ENCODE measurements at places on chromosomes 11 and 22. TPM values are rescaled to one million over a fixed set of nuclear protein-coding genes. Genes with fewer than 3 reads are reported as not detected.

The ISX gene
- total RNA-seq: not detected

The MYOD1 gene
- not detected for total RNA-seq

The IRAG1 gene
- total RNA-seq: 0.81 TPM

The C11orf97 gene
- not detected for total RNA-seq

The INPP5J gene
- total RNA-seq: not detected

The KCTD14 gene
- total RNA-seq: 0.25 TPM

The BARX2 gene
- not detected for total RNA-seq

The CREBZF gene
- total RNA-seq: 26.9 TPM

The ADAMTS15 gene
- 2.8 TPM for total RNA-seq

The GUCY1A2 gene
- total RNA-seq: 0.13 TPM

The NXPE2 gene
- total RNA-seq: not detected

The TREH gene
- not detected for total RNA-seq

The ACRV1 gene
- not detected for total RNA-seq

The HBG1 gene
- not detected for total RNA-seq

The ZNF280A gene
- total RNA-seq: not detected

The SEZ6L gene
- total RNA-seq: not detected

The EPS8L2 gene
- total RNA-seq: 5.0 TPM
